ENCODE measurements at places on chromosomes 4 and X.

GRCh38 chr4:81442484-81443085 is 29.1 kb downstream of the RASGEF1B start:
- no peak for DNase-seq

- no peak for DNase-seq
These were observed 71.9 kb downstream of the CLDN22 start for GRCh38 chr4:183248201-183248600.

GRCh38 chr4:74016068-74016467 is 17.6 kb upstream of the CXCL5 start:
- no peak for DNase-seq

GRCh38 chrX:54785901-54786300 is 12.2 kb downstream of the ITIH6 start:
- no peak for DNase-seq

- DNase-seq = no peak
These were observed 34.1 kb upstream of the HHIP start for GRCh38 chr4:144611850-144612249.

DNA sequence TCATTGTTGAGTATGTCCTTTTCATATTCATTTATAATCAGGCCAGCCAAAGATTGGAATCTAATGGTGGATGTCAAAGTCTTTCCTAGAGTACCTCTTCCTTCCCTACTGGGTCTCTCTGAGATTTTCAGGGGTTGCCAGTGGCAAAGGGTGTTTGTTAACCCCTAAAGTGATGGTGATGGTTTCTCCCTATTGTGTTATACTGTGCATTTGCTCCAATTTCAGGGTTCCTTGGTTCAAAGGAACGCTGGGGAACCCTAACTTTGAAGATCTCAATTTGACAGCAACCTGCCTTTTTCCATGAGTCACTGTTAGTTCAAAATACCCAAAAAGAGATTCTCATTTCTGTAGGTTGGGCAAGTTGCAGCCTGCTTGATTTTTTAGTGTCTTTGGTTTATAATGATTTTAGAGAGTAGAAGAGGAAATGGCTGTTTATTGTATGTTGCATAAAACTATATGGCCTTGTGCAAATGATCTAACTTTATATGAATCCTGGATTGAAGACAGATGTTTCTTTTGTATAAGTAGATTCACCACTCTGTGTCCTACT is 23.0 kb downstream of the GAB1 start:
- no peak for DNase-seq

GRCh38 chr4:185695743-185696142 is 116.3 kb downstream of the SORBS2 start:
- DNase-seq = no peak

DNA sequence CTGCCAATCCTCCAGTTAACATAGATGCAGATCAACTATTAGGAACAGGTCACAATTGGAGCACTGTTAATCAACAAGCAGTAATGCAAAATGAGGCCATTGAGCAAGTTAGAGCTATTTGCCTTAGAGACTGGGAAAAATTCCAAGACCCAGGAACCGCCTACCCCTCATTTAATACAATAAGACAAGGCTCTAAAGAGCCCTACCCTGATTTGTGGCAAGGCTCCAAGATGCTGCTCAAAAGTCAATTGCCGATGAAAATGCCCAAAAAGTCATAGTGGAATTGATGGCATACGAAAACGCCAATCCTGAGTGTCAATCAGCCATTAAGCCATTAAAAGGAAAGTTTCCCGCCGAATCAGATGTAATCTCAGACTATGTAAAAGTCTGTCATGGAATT is 20.5 kb upstream of the TRIM61 start:
- DNase-seq = no peak

- no peak for DNase-seq
These were observed 72.2 kb downstream of the CWH43 start for GRCh38 chr4:49058306-49058705.

Data from activated CD8-positive, alpha-beta memory T cell treated with anti-CD3 and anti-CD28 coated beads, Interleukin-2, amount 50 U/mL, for 4 hours (primary cell).